ENCODE measurements at places on chromosomes 1 and 21. TPM values are rescaled to one million over a fixed set of nuclear protein-coding genes. Genes with fewer than 3 reads are reported as not detected.

- no peak for DNase-seq
Measured at GRCh38 chr1:165549973-165550372, 6.2 kb downstream of the LRRC52 start.

GRCh38 chr1:72229893-72230292 lies 52.4 kb downstream of the NEGR1 start:
- no peak for DNase-seq

The LRRC7 gene
- total RNA-seq = 8.8 TPM

DNA sequence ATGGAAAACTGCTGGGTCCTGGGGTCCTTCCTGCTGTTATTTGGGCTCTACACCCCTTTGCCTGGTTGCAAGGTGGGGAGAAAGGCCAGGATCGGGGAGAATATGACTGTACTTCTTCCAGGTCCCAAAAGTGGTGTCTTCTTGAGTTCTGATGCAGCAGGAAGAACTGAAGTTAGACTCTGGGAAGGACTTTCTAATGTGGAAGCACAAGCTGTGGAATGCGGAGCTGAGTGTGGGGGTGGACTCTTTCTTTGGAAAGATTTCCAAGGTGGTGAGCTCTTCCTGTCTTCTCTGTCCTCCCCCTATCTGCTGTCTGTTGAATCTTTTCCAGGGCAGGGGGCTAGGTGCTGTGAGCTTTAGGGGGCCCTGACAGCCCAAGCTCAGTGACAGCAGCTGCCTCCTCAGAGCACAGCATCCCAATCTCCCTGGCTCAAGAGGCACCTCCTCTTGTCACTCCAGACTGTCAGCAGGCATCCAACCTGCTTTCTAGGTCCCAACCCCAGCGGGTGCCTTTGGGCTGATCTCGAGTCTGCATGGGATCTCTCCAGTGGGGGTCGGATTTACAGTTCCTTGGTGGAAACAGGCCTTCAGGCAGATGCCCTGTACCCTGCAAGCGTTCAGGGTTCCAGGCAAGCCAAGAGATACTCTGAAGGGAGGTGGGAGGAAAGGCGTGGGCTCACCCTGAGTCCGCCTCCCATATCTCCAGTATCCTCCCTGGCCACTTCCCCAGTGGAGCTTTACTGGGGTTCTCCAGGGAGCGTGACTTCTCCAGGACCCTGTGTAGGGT lies 23.2 kb downstream of the ADORA1 start:
- no peak for DNase-seq

- no peak for DNase-seq
Measured at GRCh38 chr21:42455196-42455595, 40.8 kb downstream of the RSPH1 start.

GRCh38 chr1:43229826-43230780 lies 39.7 kb upstream of the TMEM125 start:
- DNase-seq = no peak

The RBM34 gene
- total RNA-seq = 47.2 TPM

- DNase-seq = no peak
Measured at GRCh38 chr1:21520899-21521716, 11.9 kb downstream of the ALPL start.

The TRIM58 gene
- 7.7 TPM for total RNA-seq

GRCh38 chr1:161972828-161973227 lies 50.8 kb downstream of the OLFML2B start:
- no peak for DNase-seq

GRCh38 chr1:66351478-66351877 lies 182.5 kb upstream of the SGIP1 start:
- DNase-seq = peak; percentile 71

The CELA3B gene
- not detected for total RNA-seq

- DNase-seq = no peak
Measured at GRCh38 chr1:209625791-209626285, 26.4 kb downstream of the LAMB3 start.

The FCRLB gene
- total RNA-seq = 0.39 TPM

The KRTAP13-2 gene
- total RNA-seq = 2.9 TPM

The OLFML3 gene
- 81.0 TPM for total RNA-seq

DNA sequence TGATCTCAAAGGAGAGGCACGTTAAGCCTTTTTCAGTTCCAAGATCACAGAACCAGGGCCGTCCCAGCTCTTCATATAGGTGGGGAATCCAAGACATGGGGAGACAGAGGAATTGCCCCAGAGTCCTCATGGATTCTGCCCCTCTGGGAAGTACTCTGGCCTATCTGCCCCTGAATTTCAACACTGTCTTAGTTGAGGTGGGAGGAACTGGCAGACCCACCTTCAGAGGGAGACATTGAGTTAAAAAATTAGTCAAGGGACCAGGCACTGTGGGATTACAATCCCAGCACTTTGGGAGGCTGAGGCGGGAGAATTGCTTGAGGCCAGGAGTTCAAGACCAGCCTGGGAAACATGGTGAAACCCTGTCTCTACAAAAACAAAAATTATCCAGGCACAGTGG lies 2.1 kb upstream of the KNCN start:
- DNase-seq = no peak

DNA sequence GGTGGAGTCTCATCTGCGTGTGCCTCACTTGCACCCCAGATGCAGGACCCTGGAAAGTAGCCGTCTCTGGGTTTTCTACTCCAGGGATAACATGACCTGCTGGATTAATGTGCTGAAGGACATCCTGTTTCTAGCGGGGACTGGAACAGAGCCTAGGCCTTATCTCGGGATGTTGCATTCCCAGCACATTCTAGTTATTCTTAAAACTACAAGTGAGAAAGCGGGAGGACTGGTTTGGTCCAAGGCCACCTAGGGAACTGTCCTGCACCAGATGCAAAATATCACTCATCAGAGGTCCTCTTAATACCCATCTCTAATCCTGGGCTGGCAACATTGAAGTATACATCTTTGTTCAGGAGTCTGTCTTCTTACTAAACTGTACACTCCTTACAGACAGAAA lies 179.9 kb downstream of the ZC3H11B start:
- DNase-seq = no peak

The SPAG17 gene
- total RNA-seq = 3.3 TPM

DNA sequence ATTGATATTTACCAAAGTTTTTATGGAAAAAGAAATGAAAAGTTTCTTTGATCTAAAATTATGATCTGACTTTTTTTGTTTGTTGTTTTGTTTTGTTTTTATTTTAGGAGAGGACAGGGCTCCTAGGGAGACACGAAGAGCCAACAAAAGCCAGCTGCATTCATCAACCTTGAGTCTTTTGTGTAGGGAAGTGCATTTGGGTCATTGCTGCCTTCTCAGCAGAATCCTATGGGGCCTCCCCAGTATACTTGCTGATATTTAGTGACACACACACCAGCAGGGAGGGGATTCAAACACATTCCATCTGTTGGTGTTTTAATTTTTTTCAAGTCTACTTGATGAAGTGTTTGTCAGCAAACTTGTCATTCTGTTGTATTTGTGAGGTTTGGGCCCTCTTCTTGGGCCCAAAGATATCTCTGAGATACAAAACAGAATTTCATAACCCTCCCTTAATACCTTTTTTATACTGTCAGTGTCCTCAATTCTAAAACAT lies 203.5 kb downstream of the NTNG1 start:
- no peak for DNase-seq

- peak; percentile 79 for DNase-seq
Measured at GRCh38 chr1:151059109-151060006, at the start of gene CDC42SE1. Gene CDC42SE1, minus strand, starts transcription at chr1:151059622. Its CDS starts 3,892 bp downstream, at chr1:151055730.

DNA sequence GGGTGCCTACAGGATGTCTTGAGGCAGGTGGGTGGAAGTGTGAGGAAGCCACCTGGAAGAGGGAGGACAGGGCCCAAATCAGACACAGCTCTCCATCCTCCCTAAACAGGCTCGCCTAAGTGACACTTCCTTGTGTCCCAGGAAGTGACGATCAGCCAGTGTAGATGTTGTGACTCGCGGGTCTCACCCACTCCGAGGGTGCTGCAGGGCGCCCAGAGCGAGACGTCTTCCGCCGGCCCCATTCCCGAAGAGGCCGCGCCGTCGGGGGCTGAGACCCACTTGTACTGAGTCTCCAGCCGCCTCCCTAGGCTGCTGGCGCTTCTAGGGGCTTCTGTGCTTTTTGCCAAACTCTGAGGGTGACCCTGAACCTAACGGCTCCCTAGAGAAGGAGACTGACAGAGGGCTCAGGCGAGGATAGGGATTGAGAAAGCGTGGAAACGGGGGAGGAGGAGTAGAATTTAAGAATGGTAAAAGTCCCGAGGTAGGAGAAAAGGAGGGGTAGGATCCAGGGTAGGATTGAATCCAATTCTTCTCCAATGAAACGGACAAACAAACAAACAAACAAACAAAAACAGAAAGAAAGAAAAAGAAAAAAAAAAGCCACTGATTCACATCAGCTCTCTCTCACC lies 543 bp upstream of the MARK1 start:
- peak; percentile 55 for DNase-seq

DNA sequence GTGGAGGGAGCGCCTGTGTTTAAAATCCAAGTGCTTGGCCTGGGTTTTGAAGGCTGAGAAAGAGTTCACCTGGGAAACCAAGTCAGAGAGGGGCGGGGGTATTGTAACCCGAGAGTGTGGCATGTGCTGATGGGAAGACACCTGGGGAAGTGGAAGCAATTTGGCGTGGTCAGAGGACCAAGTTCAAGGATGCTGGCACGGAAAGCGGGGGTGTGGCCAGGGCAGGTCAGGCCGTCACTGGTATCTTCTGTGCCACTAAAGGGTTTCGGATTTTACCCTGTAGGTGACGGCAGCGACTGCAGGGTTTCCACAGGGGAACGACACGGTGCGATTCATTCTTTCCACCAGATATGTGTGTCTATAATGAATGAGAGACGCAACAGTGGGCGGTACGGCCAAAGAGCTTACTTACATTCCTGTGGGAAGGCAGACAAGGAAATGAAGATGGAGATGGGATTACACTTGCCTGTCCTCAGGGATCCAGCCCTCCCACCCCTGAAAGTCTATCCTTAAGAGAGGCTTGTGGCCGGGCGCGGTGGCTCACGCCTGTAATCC lies 31.3 kb downstream of the CA6 start:
- no peak for DNase-seq

- peak; percentile 21 for DNase-seq
Measured at GRCh38 chr1:171256940-171257606, 8.8 kb downstream of the FMO1 start.

The KCND3 gene
- total RNA-seq = 0.99 TPM

GRCh38 chr1:209675565-209676154 lies 448 bp downstream of the G0S2 start:
- no peak for DNase-seq

- DNase-seq = no peak
Measured at GRCh38 chr1:99644279-99645004, 1.5 kb upstream of the PALMD start.

The AADACL3 gene
- 6.1 TPM for total RNA-seq

The OR10Z1 gene
- not detected for total RNA-seq

GRCh38 chr1:86852782-86853408 lies 61.0 kb downstream of the SELENOF start:
- no peak for DNase-seq

The LAMTOR2 gene
- 25.7 TPM for total RNA-seq

The ALPL gene
- 4.0 TPM for total RNA-seq

DNA sequence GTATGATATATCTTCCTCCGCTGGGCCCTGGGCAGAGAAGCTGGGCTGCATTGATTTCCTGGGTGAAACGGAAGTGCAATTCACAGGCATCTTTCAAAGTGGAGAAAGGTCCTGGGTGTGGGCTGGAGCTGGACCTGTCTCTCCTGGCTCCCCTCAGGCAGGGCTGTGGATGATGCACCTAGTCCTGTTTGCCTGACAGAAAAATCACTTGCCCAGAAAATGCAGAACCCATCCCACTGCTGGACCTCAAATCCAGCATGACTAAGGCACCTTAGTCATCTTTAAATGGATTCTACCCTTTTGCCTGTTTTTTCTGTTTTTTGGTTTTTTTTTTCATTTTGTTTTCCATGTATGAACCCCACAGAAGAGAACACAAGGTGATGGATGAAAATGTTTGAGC lies 49.7 kb downstream of the MYSM1 start:
- no peak for DNase-seq

DNA sequence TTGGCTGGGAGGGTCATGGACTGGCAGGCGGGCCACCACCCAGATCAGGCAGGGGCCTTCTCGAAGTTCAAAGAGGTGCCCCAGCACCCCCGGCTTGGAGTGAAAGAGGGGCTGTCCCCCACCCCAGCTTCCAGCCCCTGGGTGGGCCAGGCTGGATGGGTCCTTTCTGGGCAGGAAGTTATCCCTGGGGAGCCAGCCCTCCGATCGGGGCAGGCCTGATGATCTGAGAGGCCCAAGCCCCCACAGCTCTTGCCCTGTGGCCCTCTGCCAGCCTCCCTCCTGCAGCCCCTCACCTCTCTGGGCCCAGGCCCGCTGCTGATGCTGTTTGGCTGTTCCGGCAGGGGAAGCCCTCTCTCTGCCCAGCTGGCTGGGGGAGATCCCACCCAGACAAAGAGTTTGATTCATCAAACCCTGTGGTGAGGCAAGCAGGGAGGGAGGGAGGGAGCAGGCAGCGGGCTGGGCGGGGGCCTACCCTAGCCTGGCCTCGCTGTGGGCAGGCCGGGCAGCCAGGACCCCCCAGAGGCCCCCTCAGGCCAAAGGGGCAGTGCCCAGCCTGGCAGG lies 2.5 kb downstream of the ARHGEF19 start:
- DNase-seq = no peak

The C4BPA gene
- 0.39 TPM for total RNA-seq

DNA sequence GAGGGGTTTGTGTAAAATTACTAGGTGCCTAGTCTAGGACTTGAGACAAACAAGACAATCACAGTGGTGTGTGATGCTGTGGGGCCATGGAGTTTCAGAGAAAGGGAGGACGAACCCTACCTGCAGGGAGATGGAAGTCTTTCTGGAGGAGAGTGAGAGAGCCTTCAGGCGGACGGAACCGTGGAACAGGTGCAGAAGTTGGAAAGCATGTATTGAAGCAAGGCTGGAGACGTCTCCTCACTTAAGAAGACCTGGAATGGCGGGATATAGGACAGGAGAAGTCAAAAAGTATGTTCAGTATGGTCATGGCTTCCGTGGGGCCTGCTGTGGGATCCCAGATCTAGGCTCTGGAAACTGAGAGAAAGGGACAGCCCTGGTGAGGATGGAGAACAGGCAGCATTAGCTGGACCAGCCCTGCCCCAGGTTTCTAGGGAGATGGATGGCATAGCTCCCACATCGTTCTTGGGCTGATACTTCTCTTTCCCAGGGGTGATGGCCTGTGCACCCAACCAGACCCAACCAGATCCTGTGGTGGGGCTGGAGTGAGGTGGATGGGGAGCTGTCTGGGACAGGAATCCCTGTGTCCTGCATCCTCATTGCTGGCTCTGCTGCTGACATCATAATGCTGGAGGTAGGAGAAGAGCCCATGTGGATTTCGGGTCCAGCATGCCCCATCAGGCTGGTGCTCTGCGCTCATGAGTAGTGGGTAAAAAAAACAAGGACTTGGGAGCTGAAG lies 15.0 kb upstream of the LRP8 start:
- no peak for DNase-seq

DNA sequence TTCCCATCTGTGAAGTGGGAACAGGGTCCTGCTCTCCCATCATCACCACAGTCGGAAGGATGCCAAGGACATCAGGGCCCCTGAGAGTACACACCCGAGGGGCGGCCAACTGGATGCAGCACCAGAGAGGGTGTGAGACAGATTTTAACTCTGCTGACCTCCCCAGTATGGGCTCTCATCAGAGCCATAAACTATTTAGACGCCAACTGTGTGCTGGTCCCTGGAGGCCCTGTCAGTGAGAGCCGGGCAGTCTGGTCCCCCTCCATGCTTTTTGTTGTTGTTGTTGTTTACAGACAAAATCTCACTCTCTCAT lies 1.7 kb downstream of the FGR start:
- DNase-seq = no peak

The HHIPL2 gene
- total RNA-seq = 0.10 TPM

The MYOC gene
- 0.30 TPM for total RNA-seq

The ARHGAP29 gene
- 67.1 TPM for total RNA-seq
